ENCODE measurements at places on chromosomes 1 and 21.

DNA sequence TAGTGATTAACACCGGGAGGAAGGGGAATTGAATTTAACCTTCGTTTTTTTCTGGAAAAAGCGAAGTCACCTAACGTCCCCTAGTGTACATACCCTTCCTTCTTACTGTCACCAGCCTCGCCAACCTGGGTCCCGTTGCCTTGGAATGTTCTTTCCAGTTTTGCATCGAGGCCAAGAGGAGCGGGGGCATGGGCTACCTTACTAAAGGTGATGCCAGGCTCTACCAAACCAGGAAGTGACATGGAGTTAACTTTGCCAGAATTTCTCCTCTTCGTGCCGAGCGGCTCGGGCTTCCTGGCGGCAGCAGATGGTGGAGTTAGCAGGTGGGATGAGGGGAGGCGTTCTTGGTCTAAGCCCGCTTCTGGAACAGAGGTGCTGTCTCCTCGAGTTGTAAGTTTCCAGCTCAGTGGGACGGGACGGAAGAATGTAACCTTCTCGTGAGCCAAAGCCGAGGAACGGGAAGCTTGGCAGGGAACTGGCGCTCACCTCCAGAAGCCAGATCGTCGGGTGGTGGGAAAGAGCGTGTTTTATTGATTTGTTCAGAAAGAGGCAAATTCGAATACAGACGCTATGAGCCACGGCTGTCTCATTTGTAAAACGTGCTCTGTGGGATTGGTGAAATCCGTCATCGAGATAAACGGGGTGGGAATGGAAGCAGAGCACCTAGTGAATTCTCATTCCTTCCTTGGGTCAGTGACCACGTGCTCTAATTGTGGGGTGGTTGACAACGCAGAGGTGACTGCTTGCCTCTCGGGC is 486 bp downstream of the NIPAL3 start:
- no peak for DNase-seq

DNA sequence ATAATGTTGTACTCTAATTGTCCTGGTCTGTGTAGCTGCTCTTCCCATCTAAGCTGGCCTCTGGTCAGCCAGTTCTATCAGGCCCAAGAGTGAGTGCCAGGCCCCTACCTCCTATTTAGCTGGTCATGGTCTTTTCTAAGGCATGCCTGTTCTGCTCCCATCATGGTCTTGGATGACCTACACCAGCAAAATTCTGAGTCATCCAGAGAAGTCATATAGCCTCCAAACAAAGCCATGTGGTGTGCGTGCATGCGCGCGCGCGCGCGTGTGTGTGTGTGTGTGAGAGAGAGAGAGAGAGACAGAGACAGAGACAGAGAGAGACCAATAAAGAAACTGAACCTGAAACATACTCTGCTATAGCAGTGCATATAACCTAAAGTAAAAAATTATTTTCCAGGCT is 254.4 kb downstream of the BRINP2 start:
- no peak for DNase-seq

- DNase-seq: no peak
Observed at GRCh38 chr1:156935505-156936128, 15.2 kb downstream of the LRRC71 start.

DNA sequence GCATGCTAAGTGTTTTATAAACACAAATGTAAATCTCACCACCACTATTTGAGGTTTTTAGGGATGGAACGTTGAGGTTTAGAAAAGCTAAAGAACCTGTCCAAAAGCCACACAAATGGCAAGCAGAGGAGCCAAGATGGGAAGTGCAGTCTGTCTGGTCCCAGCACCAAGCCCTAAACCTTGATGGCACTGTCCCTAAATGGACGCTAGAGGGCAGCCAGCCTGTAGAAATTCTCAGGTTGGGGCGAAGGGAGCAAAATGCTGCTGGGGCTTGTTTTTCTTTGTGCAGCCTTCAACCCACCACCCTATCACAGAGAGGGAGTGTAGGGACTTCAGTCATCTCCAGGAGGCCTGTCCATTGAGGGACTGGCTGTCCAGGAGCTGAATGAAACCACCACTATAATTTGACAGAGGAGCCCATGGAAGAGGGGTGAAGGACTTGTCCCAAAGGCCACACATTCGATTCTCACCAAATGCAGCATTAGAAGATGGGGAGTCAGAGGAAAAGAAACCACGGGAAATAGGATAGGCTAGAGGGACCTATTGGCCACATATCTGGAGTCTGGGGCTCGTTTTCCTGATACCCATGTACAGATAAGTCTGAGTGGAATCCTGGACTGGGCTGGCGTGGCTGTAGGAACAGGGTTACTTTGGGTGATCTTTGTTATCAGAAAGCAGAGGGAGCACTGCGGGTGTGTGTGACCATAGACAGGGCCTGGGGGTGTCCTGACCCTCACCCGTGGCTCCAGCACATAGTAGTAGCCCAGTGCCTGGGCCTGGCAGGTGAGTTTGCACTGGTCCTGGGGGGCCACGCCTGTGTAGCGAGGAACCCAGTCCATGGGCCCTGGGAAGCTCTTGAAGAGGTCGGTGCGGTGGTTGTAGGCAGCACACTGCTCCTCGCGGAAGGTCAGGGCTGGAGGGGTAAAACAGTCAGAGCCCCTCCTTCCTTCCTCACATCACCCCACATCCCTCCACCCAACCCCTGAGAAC is 6.1 kb downstream of the ADAMTS4 start:
- DNase-seq: peak; percentile 35

- no peak for DNase-seq
Observed at GRCh38 chr1:231850786-231851185, 224.2 kb downstream of the DISC1 start.

GRCh38 chr1:9778905-9779304 is 44.9 kb downstream of the CLSTN1 start:
- DNase-seq: no peak

- DNase-seq: no peak
Observed at GRCh38 chr21:18931237-18931636, 527.7 kb upstream of the TMPRSS15 start.

DNA sequence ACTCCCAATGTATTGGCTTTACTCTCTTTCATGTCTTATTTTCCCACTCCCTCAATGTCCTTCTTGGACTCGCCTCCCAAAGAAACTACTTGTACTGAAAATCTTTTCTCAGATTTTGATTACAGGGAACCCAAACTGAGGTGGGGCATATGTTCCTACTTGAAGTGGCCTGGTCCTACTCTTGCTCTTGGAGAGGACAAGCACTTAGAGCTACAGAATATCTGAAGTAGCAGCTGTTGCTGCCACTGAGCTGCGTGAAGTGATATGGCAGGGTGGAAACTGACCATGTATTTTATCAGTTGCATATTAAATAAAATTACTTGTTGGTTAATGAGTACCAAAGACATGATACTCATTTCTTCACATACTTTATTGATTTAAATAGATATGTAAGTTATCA is 129.5 kb downstream of the TSEN15 start:
- DNase-seq: no peak

DNA sequence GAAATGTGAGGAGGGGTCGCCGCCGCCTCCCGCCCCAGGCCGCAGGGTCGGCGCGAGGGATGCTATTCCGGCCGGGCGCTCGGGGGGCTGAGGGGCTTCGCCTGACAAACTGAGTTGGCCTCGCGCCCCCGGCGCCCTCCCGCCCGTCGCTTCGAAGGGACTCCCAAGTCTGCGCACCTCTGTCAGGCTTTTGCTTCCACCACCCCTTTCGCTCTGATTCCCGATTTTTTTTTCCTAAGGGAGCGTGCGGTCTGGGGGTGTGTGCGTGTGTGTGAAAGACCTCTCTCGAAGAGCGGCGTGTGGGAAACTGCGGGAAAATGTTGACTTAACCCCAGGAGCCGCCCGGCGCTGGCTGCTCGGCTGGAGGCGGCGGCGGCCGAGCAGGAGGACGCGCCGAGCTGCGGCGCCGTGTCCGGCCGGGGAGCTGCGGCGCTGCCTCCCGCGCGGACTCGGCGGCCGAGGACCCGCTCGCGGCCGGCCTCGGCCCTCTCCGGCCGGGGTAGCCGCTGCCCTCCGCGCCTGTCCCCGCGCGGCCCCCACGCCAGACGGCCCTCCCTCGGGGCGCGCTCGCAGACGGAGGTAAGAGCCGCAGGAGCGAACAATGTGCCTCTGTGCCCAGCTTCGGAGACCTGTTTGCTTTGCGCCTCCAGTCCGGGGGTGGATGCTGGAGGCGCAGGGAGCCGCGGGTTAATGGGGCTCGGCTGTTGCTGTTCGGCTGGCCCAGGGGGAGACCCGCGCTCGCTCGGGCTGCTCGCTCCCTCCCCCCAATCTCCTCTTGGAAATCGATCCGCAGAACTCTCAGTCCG is 1.1 kb downstream of the ADGRL2 start:
- DNase-seq: peak; percentile 24

GRCh38 chr1:32128964-32129363 is 21.1 kb downstream of the KPNA6 start:
- DNase-seq: no peak

DNA sequence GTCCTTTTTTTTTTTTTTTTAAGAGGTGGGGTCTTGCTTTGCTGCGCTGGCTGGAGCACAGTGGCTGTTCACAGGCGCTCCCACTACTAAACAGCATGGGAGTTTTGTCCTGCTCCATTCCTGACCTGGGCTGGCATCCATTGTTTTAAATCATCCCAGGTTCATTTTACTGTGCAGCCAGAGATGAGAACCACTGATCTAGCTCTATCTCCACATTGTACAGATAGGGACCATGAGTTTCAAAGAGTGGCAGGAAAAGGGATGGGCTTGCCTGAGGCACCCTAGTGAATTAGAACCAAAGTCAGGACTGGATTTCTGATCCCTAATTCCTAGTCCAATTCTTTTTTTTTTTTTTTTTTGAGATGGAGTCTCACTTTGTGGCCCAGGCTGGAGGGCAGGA is 7.2 kb upstream of the TMEM222 start:
- no peak for DNase-seq

DNA sequence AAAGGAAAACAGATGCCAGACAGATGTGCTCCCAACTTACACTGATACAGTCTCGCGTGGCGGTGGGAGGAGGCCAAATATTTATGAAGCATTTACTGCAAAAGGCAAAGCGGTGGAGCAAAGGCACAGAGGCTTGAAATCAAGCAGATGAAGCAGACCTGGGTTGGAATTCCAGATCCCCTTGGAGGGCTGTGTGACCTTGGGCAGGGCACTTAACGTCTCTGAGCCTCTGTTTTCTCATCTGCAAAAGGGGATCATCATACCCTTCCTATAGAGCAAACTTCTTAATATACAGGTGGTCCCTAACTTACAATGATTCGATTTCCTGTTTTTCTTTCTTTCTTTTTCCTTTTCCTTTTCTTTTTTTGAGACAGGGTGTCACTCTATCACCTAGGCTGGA is 54.1 kb downstream of the IGSF21 start:
- DNase-seq: no peak

DNA sequence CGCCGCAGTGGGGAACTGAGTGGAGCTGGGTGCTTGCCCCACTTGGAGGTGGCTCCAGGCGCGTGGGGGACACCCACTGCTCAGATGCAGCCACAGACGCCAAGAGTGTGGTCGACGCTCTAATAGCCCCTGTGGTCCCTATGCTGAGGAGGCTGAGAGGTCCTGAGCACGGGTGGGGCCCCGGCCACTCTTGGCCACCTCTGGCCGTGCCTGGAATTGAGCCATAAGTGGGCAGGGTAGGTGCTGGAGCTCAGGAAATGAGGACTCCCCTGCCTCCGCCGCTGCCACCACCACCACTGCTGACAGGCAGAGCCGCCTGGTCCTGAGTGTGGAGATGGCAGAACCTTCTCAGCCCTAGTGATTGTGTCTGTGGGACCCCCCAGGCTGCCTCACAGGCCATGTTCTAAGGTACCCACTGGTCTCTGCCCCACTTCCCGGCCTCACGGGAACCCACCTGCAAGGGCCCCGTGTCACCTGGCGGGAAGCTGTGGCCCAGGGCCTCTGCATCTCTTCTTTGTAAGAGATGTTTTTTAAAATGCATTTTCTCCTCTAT is 34.6 kb upstream of the DIP2A start:
- DNase-seq: no peak

- peak; percentile 35 for DNase-seq
Observed at GRCh38 chr1:158035976-158036583, 42.6 kb downstream of the KIRREL1 start.

- DNase-seq: no peak
Observed at GRCh38 chr21:17402937-17403336, 109.9 kb upstream of the CXADR start.

GRCh38 chr1:209368864-209369598 is 214.5 kb upstream of the CAMK1G start:
- peak; percentile 81 for DNase-seq

DNA sequence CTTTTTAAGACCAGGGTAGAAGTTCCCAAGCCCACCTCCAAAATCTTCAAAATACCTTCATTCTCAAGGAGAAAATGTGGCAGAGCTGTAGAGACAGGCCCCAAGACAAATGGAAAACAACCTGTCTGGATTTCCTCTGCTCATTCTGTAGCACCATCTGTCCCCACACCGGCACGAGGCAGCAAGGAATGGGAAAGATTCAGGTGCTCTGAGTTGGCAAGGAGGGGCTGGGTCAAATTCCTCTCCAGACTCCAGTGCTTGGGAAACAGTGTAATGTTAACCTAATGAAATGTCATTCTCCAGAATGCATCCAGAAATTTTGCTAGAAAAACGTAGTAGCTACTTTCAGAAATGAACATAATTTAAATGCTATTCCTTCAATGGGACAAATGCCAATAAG is 9.3 kb downstream of the PABPC4 start:
- no peak for DNase-seq

DNA sequence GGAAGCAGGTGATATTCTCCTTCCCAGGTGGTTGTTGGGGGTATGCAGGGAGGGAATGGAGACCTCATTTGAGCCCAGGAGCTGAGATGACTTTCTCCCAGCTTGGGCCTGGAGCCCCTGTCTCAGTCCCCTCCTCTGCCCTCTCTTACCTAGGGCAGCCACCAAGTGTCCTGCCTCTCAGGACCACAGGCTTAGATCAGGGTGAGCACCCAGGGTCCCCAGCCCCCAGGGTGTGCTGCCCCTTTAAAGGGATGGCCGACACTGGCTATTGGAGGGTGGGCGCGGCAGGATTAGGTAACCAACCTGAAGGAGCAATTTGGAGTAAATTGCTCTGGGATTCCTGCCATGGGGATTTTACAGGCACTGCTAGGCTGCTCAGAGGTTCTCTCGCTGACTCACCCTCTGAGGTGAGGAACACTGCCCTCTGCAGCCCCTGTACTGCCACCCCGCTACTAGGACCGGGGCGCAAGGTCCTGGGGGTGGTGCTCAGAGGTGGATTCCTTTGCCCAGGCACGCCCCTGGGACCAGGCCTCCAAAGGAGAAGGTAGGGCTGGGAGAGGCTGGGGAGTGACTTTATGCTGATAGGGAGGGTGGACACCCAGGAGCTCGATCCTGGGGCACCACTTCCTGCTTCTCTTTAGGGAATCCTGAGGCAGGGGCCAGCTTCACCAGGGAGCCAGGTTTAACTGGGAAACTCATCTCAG is 1.5 kb downstream of the RPS6KA1 start:
- peak; percentile 81 for DNase-seq

DNA sequence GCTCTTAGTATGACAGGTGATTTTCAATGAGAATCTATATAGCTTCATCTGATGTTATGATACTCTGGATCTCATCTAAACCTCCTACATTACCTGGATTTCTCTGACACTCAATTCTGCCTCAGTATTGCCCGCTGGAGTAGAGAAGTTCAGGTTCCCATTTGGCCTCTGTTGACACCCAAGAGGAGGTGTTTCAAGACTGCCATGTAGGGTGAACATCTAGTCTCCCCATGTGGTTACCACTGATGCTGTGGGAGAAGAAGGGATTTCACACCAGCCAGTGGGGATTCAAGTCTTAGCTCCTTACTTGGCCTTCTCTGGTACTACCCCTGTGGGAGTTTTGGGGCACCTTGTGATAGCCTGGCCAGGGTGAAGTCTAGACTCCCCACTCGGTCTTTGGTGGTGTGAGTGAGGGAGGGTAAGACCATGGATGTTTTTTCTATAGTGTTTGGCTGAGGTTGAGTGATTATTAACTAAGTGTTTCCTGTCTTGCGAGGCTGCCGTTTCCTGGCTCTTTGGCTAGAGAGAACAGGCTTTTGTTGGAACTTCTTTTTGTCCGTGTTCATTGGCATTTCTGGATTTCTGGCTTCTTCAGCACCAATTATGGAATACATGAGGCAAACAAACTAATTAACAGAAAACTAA is 90.7 kb downstream of the RHOU start:
- DNase-seq: no peak
